ENCODE measurements at places on chromosomes 3 and 15.

- no peak for DNase-seq
Measured at GRCh38 chr15:35998663-35999602, 453.0 kb upstream of the DPH6 start.

- DNase-seq = no peak
Measured at GRCh38 chr3:141465221-141465620, 21.6 kb upstream of the RASA2 start.

DNA sequence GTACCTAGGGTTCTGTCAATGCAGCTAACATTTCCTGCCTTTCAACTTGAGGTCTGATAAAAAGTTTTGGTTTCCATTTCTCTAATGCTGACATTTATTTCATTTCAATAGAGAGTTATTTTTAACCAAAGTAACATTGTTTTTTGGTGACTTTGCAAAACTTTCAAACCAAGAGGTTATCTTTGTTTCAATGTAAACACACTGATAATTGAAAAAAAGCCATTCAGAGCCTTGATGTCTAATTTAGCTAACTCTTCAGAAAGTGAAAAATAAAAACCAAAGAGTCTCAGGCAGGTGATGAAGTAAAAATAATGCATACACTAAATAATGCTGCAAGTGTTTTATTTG is 9.6 kb upstream of the TIPARP start:
- no peak for DNase-seq

DNA sequence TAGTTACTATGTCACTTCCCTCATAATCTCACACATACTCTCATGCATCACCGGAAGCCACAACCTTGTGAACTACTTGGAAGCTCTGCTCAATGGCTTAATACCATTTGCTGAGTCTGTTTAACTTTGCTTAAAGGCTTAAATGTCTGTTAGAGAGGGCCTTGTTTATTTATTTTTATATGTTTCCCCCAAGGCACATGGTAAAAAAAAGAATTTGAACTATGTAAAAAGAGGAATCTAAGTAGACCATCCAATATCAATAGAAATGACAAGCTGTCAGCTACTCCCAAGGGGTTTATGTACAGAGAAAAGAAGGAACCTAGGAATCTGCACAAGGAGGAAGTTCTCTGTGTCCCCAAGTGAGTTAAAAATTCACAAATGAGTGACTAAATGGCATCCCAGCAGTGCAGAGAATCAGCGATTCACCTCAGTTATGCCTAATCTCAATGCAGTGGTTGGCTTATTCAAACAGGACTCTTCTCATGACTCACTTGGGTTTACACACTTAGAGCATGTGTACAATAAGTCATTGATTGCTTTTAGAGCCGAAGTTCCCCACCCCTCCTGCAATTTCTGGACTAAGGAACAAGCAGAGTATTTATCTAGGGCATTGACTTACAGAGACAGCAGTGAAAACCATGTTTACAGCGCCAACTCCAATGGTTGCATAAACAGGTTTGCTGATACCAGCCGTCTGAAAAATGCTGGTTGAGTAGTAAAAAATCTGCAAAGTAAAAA is 24.4 kb downstream of the SLC2A2 start:
- DNase-seq = no peak

GRCh38 chr3:159787794-159788205 is 200.8 kb upstream of the IL12A start:
- no peak for DNase-seq

DNA sequence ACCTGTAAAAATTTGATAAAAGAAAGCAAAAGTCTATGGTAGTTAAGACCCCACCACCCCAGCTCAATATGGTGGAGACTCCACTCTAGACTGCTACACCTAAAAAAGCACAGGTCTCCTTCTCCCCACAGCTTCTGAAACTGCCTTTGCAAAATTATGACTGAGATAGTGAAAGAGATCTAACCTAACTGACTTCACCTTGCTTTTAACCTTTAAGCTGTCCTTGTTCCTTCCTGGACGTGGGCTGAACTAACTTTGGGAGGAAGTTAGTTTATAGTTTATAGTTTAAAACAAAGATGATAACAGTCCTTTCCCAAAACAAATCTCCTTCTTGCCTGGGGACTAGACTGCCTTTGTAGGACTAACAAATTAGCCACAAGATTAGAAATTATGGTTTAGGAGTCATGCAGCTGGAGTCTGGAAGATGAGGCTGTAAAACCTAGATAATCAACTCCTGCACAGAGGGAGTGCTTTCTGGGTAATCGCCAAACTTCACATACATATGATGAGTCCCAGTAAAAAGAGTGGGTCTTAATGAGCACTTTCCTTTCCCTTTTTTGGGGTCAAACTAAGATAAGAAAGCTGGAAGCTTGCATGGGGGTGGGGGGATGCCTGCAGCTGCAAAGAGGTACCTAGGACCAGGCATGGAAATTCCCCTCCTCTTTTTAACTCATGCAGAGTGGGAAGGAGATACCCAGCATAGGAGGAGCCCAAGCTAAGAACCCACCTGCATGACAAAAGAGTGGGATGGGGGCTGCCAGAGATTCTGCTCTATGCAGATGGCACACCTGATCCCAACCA is 17.5 kb downstream of the CCR8 start:
- no peak for DNase-seq

GRCh38 chr15:92906563-92907081 is 6.5 kb downstream of the CHD2 start:
- DNase-seq = no peak

DNA sequence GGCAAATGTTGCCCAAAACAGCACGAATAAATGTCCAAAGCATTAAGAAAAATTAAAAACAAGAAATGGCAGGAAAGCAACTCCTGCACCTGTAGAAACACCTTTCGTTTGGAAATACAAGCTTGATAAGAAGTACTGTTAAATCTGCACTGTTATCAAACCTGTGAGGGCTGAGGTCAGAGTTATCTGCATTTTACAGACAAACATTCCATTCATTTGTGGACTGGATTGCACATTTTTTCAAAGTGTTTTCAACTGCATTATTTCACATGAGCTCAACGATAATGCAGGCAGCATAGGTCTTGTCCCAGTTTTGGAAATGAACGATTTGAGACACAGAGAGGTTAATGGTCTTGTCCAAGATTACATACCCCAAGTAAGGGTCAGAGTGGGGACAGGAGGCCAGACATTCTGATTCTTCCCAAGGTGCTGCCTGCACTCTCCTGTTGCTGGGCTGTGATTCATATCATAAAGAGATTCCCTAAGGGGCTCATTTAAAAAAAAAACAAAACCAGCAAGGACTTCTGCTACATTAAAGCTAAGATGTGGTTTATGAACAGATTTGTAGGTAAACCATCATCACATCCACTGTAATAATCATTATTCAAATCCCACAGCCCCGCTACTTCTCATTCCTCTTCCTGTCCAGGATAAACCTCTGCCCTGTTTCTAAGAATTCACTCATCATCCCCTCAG is 13.0 kb downstream of the GUCA1C start:
- no peak for DNase-seq

- DNase-seq = no peak
Measured at GRCh38 chr15:93989440-93989998, 241.8 kb upstream of the MCTP2 start.

DNA sequence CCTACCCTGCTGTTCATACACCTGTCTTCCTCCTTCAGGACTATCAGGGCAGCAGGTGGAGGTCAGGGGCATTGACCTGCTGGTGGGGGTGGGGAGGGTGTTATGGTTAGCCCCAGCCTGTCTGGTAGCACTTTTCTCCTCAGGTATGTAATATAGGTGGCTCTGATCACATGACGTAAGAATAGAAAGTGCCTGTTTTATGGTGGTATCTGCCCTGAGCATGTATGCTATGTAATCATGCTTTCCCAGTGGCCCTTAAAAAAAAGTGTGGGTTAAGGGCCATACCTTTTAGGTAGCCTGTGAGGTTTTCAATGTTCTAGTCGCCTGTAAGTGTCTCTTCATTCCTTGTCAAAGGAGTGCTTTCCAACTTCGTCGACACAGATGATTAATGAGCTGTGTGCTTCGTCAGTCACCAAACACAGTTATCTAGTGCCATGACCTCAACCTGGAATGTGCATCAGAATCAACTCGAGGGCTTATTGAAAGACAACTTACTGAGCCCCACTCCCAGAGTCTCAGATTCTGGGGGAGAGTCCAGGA is 86.3 kb downstream of the KLHL25 start:
- DNase-seq = no peak

DNA sequence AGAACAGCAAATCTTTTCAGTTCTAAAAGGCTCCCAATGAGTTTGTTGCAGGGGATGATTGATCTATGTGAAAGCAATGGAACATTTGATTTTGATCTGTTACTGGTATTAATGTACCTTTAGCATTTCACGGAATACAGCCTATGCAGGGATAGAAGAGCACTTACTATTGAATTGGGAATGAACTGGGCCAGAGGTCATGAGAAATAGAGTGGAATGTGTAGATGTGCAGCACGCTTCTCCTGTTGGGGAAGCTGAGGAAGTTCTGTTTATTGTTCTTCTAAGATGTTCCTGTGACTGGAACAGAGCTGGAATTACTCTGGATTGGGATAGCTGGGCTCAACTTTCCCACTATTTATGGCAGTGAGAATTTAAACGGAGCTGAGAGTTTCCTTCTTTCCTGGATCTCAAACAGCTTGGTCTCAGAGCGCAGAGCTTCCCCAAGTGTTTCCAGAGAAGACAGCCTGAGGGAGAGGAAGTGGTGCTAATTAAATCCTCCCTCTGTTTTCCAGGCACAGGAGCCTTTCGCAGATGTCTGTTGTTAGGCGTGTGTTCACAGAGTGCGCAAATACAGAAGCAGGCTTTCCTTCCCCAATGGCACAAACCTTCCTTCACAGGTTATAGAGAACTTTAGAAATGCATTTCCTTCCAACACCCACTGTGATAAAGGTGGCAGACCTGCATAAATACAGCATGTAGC is 32.5 kb downstream of the TPRG1 start:
- DNase-seq = no peak

- no peak for DNase-seq
Measured at GRCh38 chr3:42708611-42709151, 6.1 kb upstream of the HHATL start.

DNA sequence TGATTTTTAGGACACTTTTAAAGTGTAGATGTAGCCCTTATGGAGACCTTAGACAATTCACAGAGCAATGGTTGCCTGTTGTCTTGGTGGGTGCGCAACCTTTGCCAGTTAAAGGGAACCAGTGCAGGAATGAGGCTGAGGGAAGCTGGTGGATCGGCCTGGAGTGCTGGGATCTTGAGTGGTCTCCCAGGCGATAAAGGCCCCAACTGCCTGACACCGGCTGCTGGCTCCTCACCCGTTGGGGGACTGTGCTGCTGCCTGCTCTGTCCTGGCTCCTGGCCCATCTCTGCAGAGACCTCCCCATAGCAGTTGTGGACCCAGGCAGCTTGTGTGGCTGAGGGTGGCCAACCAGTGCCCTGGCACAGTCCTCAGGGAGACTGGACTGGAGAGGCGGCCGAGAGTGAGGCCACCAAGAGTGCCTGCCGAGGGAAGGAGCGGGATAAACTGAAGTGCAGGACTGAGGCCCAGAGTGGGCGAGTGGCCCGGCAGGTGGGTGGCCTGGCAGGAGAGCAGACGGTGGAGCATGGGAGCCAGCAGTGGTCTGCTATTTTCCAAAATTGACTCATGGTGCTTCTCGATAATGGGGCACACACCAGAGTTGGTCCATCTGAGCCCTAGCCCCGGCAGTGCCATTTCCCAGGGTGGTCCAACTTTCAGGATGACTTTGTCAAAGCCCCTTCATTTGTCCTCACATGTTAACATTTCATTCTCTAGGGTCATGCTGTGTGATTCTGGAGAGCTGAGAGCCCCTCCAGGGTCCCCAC is 2.1 kb downstream of the ALDH1A3 start:
- DNase-seq = no peak

DNA sequence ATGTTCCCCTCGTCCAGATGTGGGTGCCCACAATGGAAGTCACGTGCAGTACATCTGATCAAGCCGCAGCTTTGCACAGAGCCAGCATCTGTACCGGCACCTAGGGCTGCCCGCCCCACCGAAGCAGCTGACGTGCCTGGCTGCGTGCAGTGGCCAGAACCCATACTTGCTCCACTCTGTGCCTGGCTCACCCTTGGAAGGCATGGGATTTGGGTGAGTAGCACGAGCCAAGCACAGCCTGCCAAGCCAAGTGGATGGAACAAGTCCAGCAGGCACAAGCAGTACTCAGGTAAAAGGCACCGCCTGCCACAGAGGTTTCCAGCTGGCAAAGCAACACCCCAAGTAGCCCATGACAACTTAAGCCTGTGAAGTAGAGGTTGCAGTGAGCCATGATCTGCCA is 261.3 kb downstream of the TBC1D5 start:
- DNase-seq = no peak

DNA sequence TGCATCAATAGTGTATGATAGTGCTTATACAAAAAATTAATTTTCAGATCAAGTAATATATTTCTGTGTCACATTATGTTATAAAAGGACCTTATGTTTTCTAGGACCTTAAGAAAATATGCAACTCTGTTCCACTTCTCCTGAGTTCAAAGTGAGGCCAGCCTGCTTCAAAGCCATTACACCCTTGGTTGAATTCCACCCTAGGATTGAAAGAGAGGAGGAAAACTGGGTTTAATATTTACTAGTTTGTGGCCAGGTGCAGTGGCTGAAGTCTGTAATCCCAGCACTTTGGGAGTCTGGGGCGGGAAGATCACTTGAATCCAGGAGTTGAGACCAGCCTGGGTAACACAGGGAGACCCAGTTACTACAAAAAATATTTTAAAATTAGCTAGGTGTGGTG is 32.9 kb upstream of the NR1I2 start:
- DNase-seq = no peak

GRCh38 chr3:21755896-21756295 is 4.9 kb upstream of the ZNF385D start:
- DNase-seq = no peak

- DNase-seq = no peak
Measured at GRCh38 chr15:27844018-27844666, 255.0 kb downstream of the OCA2 start.

- no peak for DNase-seq
Measured at GRCh38 chr3:73350996-73351395, 273.7 kb downstream of the PDZRN3 start.

DNA sequence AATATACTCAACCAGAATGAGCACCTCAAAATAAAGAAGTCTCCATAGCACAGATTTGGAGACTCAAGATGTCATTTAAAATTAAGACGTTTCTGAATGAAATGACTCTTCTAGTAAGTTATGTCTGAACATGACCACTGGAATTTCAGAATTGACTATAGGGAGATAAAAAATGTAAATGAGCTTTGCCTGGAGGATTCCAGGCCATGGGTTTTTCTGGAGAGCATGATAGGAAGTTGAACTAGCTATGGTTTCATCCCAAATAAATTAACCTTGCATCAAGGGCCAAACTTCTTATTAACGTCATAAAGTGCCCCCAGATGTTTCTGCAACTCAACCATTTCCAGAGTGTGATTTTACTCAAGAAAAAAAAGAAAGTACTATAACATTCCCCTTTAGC is 222.6 kb upstream of the NR2F2 start:
- no peak for DNase-seq

DNA sequence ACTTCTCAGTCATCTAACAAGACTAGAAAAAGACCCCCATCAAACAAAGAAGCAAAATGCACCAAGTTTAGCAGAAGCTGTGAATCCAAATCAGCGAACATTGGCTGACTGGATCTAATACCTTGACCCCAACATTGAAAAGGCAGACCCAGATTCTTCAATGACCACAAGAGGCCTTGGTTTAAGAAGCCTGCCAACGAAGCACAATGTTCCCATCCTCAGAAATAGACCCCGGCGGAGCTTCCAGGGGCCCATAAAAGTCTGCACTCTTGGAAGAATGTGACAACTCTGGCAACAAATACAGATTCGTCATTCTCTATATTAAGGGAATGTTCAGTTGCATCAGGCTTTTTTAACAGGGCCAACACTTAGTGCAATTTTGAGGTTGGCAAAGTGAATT is 112.8 kb upstream of the BCL6 start:
- DNase-seq = no peak

All from activated naive CD4-positive, alpha-beta T cell (primary cell).